ENCODE measurements at places on chromosomes 1 and 21.
A peak's percentile ranks its signal among the peaks of the same experiment; 100 is the strongest.

DNA sequence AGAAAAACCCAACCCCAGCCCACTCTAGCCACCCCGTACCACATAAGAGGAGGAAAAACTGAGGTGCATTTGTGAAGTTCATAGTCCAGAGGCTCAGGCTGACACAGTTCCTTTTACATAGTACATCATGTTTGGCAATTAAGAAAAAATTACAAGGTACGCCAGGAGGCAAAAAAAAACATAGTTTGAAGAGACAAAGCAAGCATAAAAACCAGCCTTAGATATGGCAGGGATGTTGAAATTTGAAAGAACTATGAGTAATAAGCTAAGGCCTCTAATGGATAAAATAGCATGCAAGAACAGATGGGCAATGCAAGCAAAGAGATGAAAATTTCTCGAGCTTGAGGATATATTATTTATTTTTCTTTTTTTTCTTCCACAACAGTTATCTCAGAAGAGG lies 31.9 kb downstream of the MIXL1 start:
- DNase-seq: no peak

DNA sequence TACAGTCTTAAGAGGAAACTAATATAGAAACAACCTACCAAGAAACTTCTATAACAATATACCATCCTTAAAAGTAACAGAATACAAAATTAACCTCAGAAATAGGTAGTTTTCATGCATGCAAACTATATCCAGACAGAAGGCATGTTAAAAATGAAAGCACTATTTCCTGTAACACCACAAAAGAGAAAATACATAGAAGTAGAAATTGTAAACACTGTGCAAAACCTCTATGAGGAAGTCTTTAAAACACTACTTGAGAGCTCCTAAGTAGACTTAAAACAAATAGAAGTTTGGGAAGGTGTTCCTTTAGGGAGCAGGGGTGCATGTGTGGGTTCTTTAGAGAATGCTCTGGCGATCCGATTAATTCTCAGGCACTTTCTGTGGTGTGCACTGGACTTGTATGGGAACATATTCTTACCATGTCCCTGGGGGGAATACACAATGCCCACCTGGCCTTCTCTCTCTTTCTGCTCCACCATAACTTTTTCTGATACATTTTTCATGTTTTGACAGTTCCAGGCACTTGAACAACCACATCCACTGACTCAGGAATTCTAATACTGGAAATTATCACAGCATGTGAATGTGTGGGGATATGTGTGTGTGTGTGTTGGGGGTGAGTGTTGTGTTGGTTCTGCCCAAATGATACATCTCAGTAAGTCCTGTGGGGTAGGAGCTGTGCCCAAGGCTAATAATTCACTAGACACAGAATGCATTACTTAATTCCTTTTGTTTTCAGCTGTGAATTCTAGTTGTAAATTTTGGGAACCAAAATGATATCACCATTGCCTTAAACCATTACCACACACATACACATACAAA lies 866.3 kb upstream of the B3GALT2 start:
- no peak for DNase-seq

DNA sequence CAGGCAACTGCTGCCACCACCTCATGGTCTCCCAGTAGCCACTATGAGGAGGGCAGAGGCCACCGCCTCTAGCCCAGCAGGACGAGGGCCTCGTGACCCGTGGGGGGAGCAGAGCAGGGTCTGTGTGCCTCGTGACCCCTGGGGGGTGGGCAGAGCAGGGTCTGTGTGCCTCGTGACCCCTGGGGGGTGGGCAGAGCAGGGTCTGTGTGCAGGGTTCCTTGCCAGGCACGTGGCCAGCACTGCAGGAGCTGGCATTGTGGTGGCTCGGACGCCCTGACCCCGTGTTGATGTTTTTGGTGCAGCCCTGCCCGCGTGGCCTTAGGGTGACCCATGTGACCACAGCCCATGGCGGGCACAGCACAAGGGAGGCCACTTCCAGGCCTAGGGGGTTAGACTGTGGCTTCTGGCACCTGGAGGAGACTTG lies 52.8 kb downstream of the SLX9 start:
- DNase-seq: no peak

DNA sequence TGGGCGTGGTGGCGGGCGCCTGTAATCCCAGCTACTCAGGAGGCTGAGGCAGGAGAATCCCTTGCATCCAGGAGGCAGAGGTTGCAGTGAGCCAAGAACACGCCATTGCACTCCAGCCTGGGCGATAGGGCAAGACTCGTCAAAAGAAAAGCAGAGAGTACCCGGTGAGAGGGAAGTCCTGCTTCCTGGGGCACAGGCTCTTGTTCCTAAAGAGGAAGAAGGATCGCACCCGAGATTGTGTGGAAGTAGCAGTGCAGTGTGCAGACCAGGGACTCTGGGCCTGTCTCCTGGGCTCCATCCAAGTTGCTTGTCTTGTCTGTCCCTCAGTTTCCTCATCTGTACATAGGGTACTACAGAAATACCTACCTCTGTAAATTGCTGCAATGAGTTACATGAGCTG lies 29.6 kb downstream of the NBPF3 start:
- DNase-seq: no peak

DNA sequence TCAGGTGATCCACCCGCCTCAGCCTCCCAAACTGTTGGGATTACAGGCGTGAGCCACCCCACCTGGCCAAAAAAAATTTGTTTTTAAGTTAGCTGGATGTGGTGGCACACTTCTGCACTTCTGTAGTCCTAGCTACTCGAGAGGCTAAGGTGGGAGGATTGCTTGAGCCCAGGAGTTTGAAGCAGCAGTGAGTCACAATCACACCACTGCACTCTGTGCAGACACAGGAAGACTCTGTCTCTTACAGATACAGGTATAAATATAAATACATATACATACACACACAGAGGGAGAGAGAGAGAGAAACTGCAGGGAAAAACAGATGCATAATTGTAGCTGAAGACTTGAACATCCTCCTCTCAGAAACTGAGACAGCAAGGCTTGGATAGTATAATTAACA lies 34.8 kb upstream of the EPS15 start:
- DNase-seq: no peak

GRCh38 chr1:202974856-202975255 lies 7.8 kb upstream of the CYB5R1 start:
- DNase-seq: no peak

DNA sequence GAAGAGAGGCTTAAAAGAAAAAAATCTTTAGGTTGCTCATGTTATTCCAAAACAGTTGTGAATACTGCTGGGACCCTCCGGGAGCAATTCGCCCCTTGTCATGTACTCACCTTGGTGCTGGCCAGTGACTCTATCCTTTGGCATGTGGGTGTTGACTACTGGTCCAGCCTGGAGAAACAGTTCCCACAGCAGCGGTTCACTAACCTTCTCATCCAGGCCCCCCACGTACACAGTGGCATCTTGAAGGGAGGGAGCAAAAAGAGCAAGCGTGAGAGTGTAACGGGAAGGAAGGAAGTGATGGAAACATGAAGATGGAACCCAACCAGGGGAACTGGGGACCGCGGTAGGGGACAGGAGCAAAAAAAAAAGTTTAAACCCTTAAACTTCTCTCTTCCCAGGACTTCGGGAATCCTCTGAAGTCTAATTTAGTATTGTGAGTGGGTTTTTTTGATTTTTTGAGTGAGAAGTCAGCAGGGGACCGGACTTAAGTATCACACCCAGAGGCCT lies 494 bp downstream of the SF3B4 start:
- no peak for DNase-seq

GRCh38 chr1:243842978-243843511 lies 7.0 kb downstream of the AKT3 start:
- peak; percentile 81 for DNase-seq

DNA sequence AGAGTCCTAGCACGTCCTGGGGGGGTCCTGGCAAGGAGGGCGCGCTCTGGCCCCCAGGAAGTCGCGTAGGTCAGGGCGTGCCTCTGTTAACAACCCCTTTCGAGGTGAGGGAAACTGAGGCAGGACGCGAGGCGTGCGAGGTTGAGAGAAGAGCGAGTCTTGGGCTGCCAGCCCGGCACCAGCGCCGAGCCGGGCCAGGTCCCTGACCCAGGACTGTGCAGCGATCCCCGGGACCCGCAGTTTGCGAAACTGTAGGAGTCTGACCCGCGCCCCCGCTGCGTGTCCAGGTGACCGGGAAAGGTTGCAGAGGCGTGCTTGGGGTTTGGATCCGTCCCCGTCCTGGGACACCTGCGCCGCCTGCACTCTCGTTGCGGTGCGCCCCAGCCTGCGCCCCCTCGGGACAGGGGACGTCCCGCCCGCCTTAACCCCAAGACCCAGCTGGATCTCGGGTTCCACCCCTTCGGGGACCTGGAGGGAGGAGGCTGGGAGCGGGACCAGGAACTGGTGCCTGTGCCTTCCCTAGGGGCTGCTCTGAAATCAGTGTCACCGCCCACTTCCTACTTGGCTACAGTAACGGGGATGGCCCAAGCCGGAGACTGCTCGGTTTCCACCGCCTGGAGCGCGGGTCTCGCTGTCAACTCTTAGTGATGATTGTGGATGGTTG lies 493 bp downstream of the DISC1 start:
- peak; percentile 39 for DNase-seq

- DNase-seq: peak; percentile 66
Observed at GRCh38 chr1:55305735-55306134, 90.6 kb upstream of the USP24 start.

GRCh38 chr1:116123837-116124533 lies 12.8 kb downstream of the MAB21L3 start:
- DNase-seq: no peak

DNA sequence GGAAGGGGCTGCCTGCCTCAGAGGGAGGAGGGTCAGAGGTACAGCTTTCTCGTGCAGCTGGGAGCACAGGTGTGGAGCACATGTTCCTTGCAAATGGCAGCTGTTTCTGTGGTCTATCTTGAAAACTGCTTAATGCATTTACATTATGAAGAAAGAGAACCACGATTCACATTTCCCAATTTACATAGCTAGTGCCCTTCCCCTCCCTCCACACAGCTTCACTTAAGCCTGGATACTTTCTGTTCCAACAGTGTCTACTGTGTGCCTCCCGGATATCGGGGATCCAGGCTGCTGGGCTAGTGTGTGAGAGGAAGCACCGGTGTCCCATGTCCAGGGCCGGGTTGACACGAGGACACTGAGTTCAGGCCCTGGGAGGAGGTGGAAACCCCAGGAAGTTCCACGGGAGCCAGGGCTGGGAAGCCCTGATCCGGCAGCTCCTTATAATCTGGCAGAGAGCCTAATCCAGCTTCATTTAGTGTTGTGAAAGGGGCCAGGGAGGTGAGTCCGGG lies 31.6 kb downstream of the TMCC2 start:
- DNase-seq: no peak

DNA sequence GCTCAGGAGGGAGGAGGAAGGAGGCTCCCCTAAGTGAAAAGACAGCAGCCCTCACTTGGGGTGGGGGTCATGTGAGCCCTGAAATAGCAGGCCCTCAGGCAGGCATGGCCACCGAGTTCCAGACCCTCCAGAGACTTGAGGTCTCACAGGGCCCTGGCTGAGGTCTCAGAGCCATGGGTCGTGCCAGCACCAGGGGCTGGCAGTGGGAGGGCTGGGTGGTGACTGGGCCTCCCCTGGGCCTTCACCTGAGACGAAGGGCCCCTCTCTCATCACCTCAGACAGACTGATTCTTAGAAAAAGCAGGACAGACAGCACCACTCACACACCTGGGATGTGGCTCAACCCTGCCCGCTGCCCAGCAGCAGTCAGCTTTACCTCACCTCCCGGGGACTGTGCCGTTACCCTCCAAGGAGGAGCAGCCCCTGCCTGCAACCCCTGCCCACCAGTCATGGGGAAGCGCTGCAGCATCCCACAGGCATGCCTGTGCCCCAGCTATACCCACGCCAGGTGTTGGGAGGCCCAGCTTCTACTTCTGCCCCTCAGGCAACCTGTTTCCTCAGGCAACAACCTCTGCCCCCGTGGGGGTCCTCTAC lies 42.6 kb upstream of the LRP8 start:
- no peak for DNase-seq

- peak; percentile 84 for DNase-seq
Observed at GRCh38 chr1:202585590-202585933, 124.7 kb downstream of the SYT2 start.

GRCh38 chr1:33250724-33251123 lies 5.6 kb upstream of the ZNF362 start:
- DNase-seq: no peak

- no peak for DNase-seq
Observed at GRCh38 chr1:36622741-36623648, 140.3 kb upstream of the CSF3R start.

DNA sequence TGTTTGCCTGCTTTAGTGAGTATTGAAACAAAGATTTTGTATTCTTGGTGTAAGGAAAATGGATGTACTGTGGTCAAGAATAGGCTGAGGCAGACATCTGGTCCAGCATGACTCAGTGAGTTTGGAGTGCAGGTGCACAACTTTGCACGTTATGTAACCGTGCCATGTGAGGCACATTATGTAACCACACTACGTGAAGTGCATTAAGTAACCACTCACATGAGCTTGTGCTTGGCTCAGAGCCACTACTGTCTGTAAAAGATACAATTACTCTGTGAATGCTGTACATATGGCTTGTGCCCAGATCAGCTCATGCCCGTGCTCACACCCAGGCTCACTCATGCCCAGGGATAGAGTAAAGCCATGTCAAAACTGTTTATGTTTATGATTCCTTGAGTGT lies 216.8 kb downstream of the CTH start:
- no peak for DNase-seq

- DNase-seq: peak; percentile 91
Observed at GRCh38 chr21:38756746-38757145, 49.0 kb upstream of the ETS2 start.

- peak; percentile 13 for DNase-seq
Observed at GRCh38 chr1:86356247-86356646, 39.9 kb downstream of the ODF2L start.

DNA sequence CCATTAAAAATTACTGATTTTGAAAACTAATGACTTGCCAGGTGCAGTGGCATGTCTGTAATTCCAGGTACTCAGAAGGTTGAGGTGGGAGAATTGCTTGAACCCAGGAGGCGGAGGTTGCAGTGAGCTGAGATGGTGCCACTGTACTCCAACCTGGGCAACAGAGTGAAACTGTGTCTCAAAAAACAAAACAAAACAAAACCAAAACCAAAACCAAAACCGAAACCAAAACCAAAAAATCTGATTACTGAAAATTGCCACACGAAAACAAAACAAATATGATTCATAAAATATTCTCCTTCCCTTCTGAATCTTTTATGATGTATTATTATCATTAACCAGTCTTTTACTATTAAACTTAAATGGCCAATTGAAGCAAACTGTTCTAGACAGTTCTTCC lies 74.1 kb downstream of the SERINC2 start:
- DNase-seq: no peak

DNA sequence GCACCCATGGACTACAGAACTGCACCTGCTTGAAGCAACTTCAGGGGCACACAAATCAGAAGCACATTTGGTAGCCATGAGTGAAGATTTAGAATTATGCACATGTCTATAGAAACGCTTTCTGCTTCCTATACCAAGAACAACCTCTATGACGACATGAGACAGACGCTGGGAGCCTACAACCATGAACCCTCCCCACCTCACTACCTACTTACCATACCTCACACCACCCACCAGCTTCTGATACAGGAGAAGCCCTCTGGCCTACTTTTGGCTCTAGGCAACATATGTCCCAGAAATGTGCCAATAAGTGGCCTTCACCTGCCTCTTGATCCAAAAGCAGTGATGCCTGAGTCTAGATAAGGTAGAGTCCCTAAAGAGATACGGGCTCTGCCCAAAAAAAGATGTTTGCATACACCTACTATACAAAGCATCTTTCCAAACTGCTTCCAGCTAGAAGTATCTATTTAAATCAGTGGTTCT lies 58.5 kb downstream of the SLC45A1 start:
- DNase-seq: no peak
